Cortex of kidney (tissue), 1 donor: ENCODE measurements at places on chromosomes 5 and 9.

- no peak for DNase-seq
Observed at GRCh38 chr9:127092041-127092608, 30.3 kb downstream of the ANGPTL2 start.

GRCh38 chr9:5042661-5043178 lies 57.6 kb downstream of the JAK2 start:
- no peak for DNase-seq

GRCh38 chr5:159564031-159564430 lies 233.7 kb upstream of the IL12B start:
- no peak for DNase-seq

GRCh38 chr5:115624994-115625393 lies 842 bp downstream of the TMED7 start:
- DNase-seq = no peak

DNA sequence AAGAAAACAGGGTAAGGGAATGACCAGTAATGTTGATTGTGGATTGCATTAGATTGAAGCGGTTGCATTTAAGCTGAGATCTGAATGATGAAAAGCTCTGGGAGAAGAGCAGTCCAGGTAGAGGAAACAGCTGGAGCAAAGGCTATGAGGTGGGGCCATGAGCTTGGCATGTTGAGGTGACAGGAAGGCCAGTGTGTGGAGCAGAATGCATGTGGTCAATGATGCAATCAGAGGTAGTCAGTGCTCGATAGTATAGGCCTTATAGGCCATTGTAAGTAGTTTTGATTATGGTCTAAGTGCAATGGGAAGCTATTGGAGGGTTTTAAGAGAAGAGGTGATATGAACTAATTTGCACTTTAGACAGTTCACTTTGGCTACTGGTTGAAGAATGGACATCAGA lies 270.4 kb downstream of the ARHGAP26 start:
- DNase-seq = no peak

- DNase-seq = no peak
Observed at GRCh38 chr5:93395971-93396379, 185.0 kb downstream of the NR2F1-AS1 start.

DNA sequence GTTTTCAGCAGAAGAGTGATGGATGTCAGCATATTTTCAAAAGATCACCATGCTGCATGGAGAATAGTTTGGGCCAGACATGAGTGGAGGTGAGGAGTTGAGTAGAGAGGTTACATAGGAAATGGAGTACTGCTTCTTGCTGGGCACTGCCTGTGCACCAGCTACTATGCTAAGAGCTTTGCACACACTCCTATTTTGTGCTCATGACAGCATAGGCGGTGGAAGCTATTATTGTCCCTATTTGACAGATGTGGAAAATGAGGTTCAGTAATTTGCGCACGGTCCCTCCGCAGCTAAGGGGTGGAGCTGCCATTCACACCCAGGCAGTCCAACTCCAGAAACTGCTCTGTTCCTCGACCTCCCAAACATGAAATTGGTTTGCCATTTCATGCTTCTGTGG lies 67.8 kb downstream of the ENTREP1 start:
- DNase-seq = no peak

GRCh38 chr9:71676460-71676859 lies 91.9 kb downstream of the CEMIP2 start:
- no peak for DNase-seq
